ENCODE measurements at places on chromosomes 12 and 14. TPM values are rescaled to one million over a fixed set of nuclear protein-coding genes. Genes with fewer than 3 reads are reported as not detected.

The TMEM63C gene
- 1.8 TPM for total RNA-seq

The PSMA6 gene
- 285 TPM for total RNA-seq

The FSCB gene
- not detected for total RNA-seq

The WSB2 gene
- total RNA-seq: 66.4 TPM

The ACTN1 gene
- total RNA-seq: 190 TPM

The POTEM gene
- not detected for total RNA-seq

The NID2 gene
- total RNA-seq: 13.8 TPM

Data from A549 treated with GW870086 at 1 μM for 4 hours (cell line).